Kasumi-1 (cell line): ENCODE measurements at places on chromosomes 7 and 10.

DNA sequence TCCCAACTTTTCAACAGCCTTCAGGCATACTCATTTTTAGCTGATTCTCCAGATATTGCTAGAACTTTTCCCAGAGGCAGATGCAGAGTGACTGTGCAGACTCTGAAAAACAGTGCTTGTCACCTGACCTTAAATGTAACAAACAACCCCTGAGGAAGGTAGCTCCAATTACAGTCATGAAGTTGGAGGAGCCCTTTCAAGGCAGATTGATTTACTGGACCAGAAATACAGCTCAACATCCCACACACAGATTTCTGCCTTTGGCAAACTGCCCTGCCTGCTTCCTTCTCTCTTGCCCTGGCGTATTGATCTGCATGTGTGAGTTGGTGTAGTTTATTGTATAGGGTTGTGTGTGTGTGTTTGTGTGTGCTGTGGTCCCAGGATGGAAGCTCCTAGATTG is 38.5 kb downstream of the PYROXD2 start:
- DNase-seq = no peak

GRCh38 chr10:5666841-5667630 is 641 bp upstream of the ASB13 start:
- peak; percentile 34 for DNase-seq

DNA sequence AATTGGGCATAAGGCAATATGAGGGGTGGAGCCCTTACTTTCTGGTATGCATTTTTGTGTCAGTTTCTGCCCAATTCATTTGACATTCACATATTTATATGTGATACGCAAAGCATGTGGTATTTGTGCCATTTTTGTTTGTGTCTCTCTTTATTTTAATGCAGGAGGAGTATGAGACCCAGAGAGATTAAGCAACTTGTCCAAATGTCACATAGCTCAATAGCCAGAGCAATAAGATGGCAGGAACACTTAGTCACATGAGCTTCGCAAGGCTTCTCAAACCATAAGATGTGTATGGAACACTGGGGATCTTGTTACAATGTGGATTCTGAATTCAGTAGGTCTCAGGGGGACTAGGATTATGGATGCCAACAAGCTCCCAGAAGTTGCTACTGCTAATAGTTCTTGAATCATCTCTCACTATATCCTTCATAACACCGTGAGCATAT is 19.2 kb downstream of the MRLN start:
- DNase-seq = no peak

DNA sequence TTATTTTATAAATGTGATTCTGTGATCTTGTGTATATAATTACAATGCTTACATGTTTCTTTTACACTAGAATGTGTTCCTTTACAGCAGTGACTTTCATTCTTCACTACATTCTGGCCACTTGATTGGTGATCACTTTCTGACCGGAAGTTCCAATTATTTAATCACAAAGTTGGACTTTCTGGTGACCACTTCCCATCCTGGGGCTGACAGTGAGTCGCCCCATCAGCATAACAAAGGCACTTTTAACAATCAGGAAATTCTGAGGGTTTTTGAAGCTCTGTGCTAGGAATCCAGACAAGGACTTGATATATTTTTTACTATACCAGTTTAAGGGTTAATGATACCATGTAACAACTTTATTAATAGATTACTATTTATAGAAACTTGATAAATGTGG is 282.3 kb upstream of the KAT6B start:
- DNase-seq = no peak

DNA sequence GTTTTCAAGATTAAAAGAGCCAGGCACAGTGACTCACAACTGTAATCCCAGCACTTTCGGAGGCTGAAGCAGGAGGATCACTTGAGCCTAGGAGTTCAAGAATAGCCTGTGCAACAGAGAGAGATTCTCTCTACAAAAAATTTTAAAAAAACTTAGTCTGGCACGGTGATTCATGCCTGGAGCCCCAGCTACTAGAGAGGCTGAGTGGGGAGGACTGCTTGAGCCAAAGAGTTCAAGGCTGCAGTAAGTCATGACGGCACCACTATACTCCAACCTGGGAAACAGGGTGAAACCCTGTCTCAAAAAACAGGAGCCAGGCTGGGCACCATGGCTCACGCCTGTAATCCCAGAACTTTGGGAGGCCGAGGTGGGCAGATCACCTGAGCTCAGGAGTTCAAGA is 86.6 kb upstream of the KCTD7 start:
- no peak for DNase-seq

- DNase-seq = peak; percentile 15
Observed at GRCh38 chr10:50231515-50232260, 19.6 kb downstream of the ASAH2 start.

- no peak for DNase-seq
Observed at GRCh38 chr7:114789871-114790311, 132.0 kb upstream of the MDFIC start.

DNA sequence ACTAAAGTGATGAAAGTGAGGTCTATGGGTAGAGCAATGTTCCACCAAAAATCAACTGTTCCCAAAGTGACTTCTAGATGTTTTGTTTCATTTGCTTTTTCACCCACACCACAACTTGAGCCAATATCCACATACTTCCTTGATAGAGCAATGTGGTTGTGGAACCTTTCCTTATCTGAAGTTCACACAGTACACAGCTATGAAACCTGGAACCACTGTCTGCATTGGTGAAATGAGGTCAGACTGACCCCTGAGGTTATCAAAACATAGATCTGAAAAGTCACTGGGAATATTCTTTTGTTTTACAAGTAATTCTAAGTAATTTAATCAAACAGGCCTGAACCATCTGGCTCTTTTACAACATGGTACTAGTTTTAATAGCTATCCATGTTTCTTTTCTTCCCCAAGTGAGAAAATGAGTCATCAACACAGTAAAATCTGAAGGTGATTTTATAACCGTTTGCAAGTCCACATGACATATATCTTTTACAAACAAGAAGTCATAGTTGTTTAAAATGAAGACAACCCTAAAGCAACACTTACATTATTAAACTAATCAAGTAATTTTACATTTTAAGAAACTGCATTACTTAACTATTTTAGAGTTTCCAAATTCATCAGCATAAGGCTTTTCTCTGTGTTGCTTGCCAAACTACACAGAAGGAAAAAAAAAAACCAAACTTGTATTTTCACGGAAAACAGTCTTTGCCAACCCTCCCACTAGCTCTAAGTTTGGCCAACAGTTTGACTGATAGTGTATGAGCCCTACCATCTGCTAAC is 80.3 kb downstream of the LRRC17 start:
- no peak for DNase-seq

DNA sequence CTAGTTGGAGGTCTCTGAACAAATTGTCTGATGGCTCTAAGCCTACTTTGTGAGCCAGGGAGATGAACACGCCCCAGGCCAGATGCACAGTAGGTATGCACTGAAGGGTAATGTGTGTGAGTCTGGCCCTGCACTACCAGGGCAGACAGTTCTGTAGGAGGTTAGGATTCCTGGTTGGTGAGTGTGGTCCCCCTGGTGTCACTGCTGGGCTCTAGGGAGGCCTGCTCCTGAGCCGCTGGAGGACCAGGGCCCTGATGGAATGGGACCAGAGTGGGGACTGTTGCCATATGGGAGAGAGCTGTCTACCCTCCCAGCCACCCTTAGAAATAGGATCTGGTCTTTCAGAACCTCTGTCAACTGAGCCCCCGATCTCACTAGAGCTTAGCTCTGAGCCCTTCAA is 42.0 kb downstream of the CDH23 start:
- no peak for DNase-seq

DNA sequence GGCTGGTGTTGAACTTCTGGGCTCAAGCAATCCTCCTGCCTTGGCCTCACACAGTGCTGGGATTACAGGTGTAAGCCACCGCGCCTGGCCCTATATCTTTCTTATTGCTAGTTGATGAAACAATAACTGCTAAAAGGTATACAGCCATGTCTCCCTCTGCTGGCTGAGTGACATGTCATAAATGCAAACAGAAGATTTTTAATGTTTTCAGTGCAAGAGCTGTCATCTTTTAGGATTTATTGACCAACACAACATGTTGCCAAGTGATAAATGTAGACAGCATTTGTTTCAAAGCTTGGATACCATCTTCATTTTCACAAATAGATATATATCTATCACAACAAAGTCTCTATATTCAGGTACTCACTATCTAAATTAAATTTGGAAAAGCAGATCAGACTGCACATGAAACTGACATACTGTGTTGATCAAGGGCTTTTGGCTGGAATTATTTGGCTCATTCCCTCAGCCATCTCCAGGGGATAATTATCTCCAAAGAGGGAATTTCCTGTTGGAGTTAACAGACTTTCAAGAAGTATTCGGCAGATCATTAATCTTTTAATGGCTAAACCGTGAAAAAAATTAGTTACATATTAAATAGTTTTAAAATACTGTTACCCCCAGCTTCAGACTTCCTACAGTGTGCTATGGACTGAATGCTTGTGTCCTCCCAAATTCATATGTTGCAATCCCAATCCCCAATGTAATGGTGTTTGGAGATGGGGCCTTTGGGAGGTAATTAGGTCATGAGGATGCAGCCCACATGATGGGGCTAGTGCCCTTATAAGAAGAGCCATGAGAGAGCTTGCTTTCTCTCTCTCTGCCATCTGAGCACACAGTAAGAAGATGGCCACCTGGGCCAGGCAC is 41.3 kb upstream of the SRPK2 start:
- DNase-seq = peak; percentile 47

DNA sequence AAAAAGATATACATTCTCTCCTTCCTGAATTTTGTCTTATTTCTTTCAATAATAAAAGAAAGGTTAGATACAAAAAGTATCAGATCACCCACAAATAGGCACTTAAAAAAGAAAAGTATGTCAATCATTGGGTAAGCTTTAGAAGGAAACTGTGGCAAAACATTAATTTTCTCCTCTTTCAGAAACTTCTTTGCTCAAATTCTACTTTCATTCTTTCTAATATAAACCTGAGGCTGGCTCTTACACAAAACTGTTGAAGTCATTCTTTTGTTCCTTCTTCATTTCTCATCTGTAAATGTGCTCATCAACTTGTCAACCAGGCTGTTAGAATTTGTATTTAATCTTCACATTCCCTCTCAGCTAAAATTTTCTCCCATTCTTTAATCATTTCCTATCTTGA is 124.6 kb downstream of the LRRN3 start:
- DNase-seq = no peak

- no peak for DNase-seq
Observed at GRCh38 chr7:29607889-29608288, 44.3 kb downstream of the PRR15 start.

DNA sequence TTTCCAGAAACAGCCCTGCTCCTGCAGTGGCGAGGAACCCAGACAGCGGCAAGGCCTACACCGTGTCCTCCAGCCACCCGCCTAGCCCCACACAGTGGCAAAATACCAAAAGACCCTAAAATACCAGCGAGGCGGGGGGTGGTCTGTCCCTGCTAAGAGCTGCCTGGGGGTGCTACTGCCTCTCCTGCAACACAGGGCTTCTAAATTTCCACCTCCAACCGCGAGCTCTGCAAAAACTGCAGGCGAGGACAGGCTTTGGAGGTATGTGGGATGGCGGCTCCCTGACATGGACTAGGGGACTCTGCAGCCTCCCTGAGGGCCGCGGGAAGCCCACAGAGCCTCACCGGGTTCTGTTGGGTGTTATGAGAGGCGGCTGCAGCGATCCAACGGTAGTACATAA is 122.3 kb downstream of the WDR37 start:
- no peak for DNase-seq

- DNase-seq = no peak
Observed at GRCh38 chr7:22627136-22627535, 99.9 kb upstream of the IL6 start.

- DNase-seq = no peak
Observed at GRCh38 chr10:124994573-124995473, 52.9 kb downstream of the ZRANB1 start.

GRCh38 chr7:143205560-143206293 is 16.1 kb upstream of the TAS2R40 start:
- DNase-seq = peak; percentile 99

GRCh38 chr7:24291271-24291670 is 7.3 kb downstream of the NPY start:
- no peak for DNase-seq

DNA sequence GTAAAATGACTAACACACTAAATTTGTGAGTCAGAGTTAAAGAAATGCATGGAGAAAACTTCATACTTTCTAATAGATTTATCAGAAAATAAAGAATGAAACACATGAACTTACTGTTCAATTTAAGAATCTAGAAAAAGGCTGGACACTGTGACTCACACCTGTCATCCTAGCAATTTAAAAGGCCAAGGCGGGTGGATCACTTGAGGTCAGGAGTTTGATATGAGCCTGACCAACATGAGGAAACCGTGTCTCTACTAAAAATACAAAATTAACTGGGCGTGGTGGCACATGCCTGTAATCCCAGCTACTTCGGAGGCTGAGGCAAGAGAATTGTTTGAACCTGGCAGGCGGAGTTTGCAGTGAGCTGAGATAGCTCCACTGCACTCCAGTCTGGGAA is 1106.2 kb upstream of the LRRN3 start:
- DNase-seq = no peak

DNA sequence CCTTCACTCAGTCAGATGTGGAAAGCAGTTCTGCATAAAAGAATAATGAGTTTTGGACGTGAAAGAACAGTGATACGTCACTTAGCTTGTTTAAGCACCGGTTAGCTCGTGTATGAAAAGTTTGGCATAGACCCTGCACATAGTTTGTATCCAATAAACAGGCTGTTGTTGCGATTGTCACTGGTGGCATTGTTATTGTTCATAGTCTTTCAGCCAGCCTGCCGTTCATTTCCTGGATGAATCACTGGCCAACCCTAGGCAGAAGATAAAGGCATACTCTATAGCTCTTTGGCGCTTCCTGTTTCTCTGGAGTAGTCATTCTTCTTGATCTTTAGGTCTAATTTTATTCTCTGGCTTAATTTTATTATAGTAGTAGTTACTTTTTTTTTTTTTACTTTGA is 57.8 kb upstream of the ANKRD30A start:
- DNase-seq = peak; percentile 32
